ENCODE measurements at places on chromosomes 11 and 22.

GRCh38 chr22:50673231-50674129 lies 857 bp downstream of the SHANK3 start:
- no peak for DNase-seq

DNA sequence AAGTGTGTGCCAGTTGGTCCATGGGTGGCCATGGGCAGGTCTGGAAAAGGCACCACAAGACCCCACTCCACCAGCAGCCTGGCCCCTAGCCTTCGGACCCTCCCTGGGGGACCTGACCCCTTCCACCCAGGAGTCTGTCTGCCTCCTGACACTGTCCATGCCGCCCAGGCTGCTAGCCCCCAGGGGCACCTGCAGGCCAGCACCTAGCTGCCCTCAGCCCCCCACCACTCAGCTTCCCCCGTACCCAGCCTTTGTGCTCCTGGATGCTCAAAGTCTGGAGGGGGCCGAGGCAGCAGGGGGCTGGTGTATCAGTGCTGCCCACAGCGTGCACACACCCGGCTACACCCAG lies 34.3 kb upstream of the OR10G7 start:
- DNase-seq, result no peak

GRCh38 chr11:57279116-57279515 lies 42.1 kb upstream of the APLNR start:
- no peak for DNase-seq

DNA sequence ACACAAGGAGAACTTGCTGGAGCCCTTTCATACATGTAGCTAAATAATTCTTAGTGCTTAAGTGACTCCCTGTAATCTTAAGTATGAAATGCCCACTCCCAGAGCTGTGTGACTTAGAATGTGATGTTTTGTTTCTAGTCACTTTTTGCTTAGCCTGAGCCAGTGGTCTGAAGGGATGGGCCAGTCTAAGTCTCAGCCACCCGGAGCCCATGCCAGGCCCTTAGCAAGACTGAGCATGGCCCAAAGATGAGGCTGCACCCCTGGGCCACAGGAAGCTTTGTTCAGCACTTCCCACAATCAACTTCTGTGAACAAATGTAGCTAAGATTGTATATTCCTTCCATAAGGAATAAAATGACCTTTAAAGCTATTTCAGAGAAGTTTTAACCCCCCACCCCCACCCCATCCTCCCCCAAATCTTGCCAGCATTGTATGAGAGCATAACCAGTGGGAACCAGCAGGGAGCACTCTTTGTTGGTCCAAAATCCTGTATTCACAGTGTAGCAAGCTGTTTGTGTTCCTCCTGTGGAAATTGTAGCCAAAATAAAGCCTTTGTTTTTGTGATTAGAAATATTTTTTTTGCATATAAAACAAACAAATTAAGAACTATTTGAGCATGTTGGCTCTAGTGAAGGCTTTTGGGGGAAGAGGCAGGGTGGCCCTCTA lies 73.8 kb upstream of the GAL start:
- no peak for DNase-seq

- no peak for DNase-seq
Measured at GRCh38 chr22:26592421-26592891, 2.5 kb upstream of the TPST2 start.

- no peak for DNase-seq
Measured at GRCh38 chr11:115774756-115775155, 270.5 kb upstream of the CADM1 start.

GRCh38 chr22:19354201-19354600 lies 62.7 kb upstream of the CLTCL1 start:
- no peak for DNase-seq

GRCh38 chr22:23106906-23107367 lies 34.9 kb downstream of the RSPH14 start:
- DNase-seq, result no peak

GRCh38 chr11:133907216-133907615 lies 49.6 kb downstream of the IGSF9B start:
- DNase-seq, result no peak

Data from esophagus squamous epithelium (tissue), 5 donors.